Common myeloid progenitor, CD34-positive (primary cell): ENCODE measurements at places on chromosomes 1 and 21.
A peak's percentile ranks its signal among the peaks of the same experiment; 100 is the strongest.

DNA sequence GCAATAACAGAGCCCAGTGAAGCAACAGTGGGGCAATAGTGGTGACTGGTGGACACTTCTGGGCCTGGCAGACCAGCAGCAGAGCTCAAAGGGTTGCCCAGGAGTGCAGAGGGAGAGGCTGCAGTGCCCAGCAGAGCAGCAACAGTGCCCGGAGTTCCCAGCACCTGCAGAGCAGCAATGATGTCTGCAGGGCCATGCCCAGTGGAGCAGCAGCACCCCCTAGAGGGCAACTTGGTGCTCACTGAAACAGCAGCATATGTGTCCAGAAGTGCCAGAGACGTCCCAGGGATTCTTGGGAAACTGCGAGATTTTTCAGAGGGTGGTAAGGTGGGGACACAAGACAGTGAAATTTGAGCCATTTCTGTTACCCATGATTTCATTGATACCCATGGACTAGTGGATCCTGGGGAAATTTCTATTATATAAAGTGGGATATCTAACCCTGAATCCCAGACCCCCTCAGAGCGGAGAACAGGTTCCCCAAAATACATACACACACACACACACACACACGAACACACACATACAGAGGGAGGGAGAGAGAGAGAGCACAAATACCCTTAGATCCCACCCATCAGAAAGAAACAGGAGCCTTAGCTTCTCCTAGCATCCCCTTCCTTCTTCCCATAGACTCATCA lies 156.9 kb upstream of the GJB5 start:
- H3K36me3 ChIP-seq, result no peaks in the 10 kb centered on the region
- DNase-seq, result peak; percentile 38
- H3K4me1 ChIP-seq, result no peaks in the 10 kb centered on the region
- H3K27ac ChIP-seq, result no peak overlapping the region
- H3K4me3 ChIP-seq, result no peak overlapping the region

GRCh38 chr1:2330519-2331199 lies 60.7 kb downstream of the MORN1 start:
- no peaks in the 10 kb centered on the region for H3K27me3 ChIP-seq
- no peak overlapping the region for H3K27ac ChIP-seq
- H3K36me3 ChIP-seq, result no peaks in the 10 kb centered on the region
- no peaks in the 10 kb centered on the region for H3K4me1 ChIP-seq

- no peak for DNase-seq
- no peaks in the 10 kb centered on the region for H3K36me3 ChIP-seq
- no peak overlapping the region for H3K4me3 ChIP-seq
- no peaks in the 10 kb centered on the region for H3K4me1 ChIP-seq
- H3K27me3 ChIP-seq, result no peaks in the 10 kb centered on the region
Observed at GRCh38 chr21:44750675-44751025, 39.3 kb upstream of the TSPEAR start.

GRCh38 chr1:29630756-29631155 lies 394.4 kb downstream of the PTPRU start:
- H3K36me3 ChIP-seq, result no peaks in the 10 kb centered on the region
- H3K27me3 ChIP-seq, result no peaks in the 10 kb centered on the region
- H3K27ac ChIP-seq, result no peak overlapping the region
- H3K4me3 ChIP-seq, result no peak overlapping the region

DNA sequence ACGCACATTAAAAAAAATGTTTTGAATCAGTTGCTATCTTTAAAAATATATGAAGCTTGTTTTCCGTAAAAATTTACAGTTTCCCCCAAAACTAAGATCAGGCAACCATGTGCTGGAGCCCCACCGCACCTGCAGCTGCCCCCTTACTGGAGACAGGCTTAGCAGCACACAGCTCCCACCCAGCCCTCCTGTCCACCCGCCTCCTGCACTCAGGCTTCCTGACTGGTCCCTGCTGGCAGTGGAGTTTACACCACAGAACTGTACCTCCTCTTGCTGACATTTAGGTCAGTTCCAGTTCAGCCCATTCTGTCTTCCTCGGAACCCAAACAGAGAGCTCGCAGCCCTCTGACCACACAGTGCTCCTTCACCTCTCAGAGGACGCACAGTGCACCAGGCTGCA lies 2.1 kb downstream of the GPR161 start:
- no peak for DNase-seq
- H3K4me1 ChIP-seq, result peaks cover 20% of the 10 kb centered on the region

- H3K4me1 ChIP-seq, result no peaks in the 10 kb centered on the region
- no peak overlapping the region for H3K27ac ChIP-seq
- no peak for DNase-seq
Observed at GRCh38 chr1:245864872-245865271, 642.2 kb downstream of the SMYD3 start.

DNA sequence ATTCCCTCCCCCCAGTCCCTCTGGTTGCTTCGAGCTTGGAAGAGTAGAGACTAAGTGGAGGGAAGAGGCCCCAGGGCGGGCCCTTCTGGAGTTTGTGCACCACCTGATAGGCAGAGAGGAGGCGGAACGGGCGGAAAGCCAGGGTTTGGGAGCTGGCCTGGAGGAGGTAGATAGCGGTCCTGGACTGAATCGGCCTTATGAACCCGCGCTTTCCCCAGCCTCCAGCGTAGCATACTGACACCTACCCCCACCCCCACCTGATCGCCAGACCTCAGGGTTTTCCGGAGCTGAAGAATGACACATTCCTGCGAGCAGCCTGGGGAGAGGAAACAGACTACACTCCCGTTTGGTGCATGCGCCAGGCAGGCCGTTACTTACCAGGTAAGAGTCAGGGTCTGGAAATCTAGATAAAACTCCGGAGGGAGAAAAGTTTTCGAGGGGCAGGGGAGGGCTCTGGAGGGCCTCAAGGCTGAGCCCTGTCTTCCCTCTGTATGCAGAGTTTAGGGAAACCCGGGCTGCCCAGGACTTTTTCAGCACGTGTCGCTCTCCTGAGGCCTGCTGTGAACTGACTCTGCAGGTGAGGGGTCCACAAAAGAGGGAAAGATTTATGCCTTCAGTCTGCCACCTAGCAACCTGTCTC lies 705 bp downstream of the UROD start:
- peaks cover 42% of the 10 kb centered on the region for H3K36me3 ChIP-seq
- H3K4me1 ChIP-seq, result peaks cover 43% of the 10 kb centered on the region
- H3K27me3 ChIP-seq, result no peaks in the 10 kb centered on the region
- H3K4me3 ChIP-seq, result peak overlapping the region; percentile 85
